ENCODE measurements at places on chromosomes 2 and 18.

- DNase-seq, result peak; percentile 69
Observed at GRCh38 chr2:190693533-190694232, 44.8 kb downstream of the NAB1 start.

DNA sequence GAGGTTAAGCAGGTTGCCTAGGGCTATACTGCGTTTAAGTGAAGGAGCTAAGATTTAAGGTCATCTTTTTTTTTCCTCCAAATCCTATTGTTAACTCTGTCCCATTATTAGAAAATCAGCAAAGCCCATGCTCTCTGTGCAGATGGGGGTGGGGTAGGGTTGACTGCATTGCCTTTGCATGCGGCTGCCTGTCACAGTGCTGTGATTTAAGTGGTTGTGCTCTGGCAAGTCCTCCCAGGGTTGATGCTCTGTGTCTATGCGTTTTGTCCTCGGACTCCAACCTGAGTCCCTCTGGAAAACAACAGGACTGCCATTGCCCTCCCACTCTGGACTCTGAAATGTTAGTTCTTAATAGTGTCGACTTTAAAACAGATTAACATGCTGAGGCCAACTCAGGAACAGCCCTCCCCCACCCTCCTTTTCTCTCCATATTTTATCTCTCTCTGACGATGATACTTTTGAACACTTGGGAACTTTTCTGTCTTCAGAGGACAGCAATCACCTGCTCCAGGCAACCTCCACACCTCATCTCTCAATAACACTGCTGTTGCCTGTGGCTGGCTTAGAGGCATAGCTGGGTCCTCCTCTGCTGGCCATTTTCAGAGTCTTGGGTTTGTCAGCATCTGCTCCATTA lies 5.8 kb downstream of the FHOD3 start:
- peak; percentile 76 for DNase-seq

DNA sequence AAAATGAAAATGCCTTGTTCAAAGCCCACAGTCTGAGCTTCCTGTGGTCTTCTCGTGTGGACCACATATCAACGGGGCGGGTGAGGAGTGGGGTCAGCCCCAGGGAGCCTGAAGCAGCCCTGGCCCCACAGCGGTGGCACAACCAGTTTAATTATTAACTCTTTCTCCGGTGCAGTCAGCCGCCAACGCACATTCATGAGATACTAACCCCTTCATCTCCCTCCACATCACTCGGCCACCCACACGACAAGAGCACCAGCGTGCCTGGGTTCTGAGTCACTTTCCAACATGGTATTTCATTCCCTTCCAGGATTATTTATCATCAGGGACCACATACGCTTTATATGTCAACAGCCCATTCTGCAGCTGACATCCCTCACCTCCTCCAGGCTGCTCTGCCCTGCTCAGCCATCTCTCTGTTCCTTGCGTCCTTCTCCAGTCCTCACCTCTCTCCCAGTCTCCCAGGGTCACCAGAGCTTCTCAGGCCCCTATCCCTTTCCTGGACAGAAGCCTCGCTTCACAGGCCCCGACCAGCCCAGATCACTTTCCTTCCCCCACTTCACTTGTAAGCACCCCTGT lies 48.0 kb upstream of the ID2 start:
- DNase-seq, result no peak

- DNase-seq, result no peak
Observed at GRCh38 chr2:135986507-135986906, 1.1 kb upstream of the DARS1 start.

DNA sequence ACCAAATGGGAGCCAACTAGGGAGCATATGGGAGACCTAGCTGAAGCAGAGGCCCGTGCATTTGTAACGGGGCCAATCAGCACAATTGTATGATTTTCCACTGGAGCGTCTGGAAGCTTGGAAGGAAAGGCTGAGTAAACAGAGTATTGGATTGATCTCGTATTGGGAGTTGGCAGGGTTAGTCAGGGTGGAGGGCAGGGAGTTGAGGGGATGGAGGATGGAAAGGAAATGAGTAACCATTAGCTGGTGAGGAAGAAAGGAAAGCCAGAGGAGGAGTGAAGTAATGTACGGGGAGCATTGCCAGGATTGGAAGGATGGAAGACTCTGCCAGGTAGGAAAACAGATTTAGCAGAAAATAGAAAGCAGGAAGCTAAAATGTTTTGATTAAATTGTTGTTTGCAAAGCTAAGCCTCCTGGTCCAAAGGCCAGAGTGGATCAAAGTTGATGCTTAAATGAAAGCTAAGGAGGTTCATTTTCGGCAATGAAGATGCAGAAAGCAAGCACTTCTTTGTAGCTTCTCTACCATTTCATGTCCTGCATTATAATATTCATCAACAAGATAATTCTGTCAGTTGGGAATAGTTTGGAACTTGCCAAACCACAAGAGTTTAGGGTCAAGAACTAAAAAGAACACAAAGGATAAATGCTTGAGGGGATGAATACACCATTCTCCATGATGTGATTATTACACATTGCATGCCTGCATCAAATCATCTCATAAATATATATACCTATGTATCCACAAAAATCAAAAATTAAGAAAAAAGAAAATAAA lies 75.6 kb upstream of the TTN start:
- no peak for DNase-seq

GRCh38 chr2:43115881-43116280 lies 110.5 kb downstream of the ZFP36L2 start:
- no peak for DNase-seq

GRCh38 chr2:60531701-60532133 lies 21.7 kb downstream of the BCL11A start:
- DNase-seq, result peak; percentile 62

GRCh38 chr2:2688254-2688653 lies 357.2 kb upstream of the MYT1L start:
- no peak for DNase-seq

- peak; percentile 61 for DNase-seq
Observed at GRCh38 chr2:212905640-212906201, 245.7 kb downstream of the IKZF2 start.

- DNase-seq, result no peak
Observed at GRCh38 chr2:217940261-217941220, 62.3 kb downstream of the TNS1 start.

GRCh38 chr2:114219456-114219855 lies 223.0 kb upstream of the DPP10 start:
- DNase-seq, result no peak

- no peak for DNase-seq
Observed at GRCh38 chr18:74975001-74975400, 233.9 kb downstream of the PTGR3 start.

DNA sequence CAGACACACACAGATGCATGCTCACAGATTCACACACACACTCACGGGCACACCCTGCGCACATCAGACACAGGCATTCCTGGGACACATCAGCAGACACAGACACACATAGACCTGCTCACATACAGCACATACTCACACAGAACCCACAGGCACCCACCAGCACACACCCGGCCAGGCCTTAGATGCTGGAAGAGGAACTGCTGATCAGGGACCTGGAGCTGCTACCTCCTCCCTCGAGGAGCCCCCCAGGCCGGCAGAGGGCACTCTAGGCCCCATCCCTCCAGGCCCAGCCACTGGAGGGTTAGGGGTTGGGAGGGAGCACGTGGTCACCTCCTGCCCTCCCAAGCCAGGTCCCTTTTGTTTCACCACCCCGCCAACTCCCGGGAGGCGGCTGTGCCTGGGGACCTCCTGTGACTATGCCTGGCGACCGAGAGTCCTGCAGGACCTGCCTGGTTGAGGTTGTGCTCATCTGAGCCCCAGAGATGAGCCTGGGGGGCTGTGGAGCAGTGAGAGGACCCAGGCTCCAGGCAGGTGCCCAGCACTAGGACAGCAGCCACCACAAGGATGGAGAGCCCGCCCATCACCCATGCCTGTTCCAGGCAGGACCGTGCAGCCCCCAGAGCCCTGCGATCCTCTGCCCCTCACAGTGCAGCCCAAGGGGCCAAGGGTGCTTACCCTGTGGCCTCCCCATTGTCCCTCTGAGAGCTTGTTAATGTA lies 21.0 kb upstream of the PTMA start:
- DNase-seq, result peak; percentile 77

GRCh38 chr2:10544252-10544651 lies 96.1 kb upstream of the ODC1 start:
- no peak for DNase-seq

GRCh38 chr2:98503481-98504105 lies 58.9 kb downstream of the INPP4A start:
- no peak for DNase-seq

- no peak for DNase-seq
Observed at GRCh38 chr2:191946471-191947182, 99.7 kb upstream of the CAVIN2 start.

DNA sequence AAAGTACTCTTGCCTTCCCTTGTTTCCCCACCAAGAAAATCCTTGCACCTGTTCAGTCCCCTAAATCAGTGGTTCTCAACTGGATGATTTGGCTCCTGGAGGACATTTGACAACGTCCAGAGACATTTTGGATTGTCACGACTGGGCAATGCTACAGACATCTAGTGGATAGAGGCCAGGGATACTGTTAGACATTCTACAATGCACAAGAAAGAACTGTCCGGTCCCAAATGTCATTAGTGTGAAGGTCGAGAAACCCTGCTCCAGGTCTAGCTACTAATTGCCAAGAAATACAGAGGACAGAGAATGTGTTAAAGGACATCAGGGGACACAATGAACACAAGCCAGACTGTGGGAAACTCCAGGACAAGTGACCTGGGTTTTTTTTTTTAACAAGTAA lies 60.0 kb downstream of the LRP2 start:
- no peak for DNase-seq

DNA sequence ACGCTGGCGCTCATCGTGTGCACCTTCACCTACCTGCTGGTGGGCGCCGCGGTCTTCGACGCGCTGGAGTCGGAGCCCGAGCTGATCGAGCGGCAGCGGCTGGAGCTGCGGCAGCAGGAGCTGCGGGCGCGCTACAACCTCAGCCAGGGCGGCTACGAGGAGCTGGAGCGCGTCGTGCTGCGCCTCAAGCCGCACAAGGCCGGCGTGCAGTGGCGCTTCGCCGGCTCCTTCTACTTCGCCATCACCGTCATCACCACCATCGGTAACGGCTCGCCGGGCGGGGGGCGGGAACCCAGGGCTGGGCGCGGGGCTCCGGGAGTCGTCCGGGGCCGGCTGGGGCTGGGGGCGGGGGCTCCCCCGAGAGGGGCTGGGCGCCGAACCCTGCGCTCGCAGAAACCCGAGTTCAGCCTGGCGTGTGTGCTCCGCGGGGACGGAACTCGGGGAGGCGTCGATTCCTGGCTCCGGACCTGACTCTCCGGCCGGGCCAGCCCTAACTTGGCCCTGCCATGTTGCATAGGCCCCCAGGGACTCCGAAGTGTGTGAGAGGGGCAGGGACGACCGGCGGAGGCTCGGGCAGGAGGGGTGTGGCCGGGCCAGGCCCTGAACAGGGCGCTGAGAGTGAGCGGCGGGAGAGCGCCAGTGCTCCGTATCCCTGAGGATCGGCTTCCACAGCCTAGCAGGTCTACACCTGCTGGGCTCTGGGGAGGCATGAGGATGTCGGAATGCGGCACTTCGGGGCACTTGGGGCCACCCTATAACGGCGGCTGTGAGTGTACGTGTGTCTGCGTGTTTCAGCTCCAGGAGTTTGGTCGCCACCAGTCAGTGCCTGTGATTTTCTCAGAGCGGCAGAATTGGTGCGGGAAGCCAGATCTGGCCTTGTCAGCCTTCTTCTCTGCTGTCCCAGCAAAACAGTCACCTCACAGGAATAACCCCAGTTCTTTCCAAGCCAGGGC lies 651 bp downstream of the KCNK3 start:
- peak; percentile 74 for DNase-seq

DNA sequence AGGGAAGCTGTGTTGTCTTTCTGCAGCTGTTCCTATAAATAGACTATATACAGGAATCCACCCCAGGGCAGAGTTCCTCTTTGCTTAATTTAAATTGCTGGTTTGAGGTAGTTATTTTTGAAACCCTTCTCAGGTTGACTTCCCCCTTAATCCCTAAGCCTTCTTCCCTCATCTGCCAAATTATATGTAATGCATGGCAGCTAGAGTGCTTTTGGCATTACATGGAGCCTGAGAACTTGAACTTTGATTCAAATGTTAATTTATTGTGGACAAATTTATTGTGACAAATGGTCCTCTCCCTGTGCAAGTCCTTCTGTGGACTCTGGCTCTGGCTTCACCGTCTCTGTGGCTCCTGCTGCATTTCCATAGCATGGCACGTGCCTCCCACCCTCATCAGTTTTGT lies 29.2 kb downstream of the MYO1B start:
- DNase-seq, result peak; percentile 48

GRCh38 chr18:48137374-48138081 lies 207.1 kb upstream of the SMAD2 start:
- peak; percentile 53 for DNase-seq
